ENCODE measurements at places on chromosomes 3 and 15.

DNA sequence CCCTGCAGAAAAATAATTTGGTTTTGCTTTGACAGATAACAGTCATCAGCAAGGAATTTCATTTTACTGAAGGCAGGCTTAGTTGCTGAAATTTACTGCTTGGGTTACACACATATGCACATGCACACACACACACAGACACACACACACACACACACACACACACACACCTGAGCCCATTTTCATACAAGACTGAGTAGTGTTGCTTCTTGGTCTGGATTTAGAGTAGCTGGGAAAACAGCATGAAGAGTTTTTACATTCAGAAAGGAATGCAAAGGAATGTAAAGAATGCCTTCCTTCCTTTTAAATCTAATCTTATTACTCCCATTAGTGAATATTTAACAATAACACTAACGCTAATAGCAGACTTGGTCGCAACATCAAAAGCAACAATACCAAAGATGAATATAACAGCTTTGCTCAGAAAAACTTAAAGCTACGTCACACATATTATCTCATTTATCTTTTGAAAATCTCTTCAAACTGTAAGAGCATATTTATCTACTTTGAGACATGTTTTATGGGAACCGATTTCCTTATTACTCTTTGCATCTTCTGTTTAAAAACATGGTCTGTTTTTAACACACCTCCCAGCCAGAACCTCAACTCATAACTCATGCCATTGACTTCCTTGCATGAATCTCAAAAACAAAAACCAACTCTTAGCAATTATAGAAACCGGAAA lies 32.5 kb downstream of the RFTN1 start:
- DNase-seq = no peak
- no peaks in the 10 kb centered on the region for H3K27me3 ChIP-seq
- peaks cover 87% of the 10 kb centered on the region for H3K4me1 ChIP-seq
- peak overlapping the region; percentile 75 for H3K4me3 ChIP-seq
- peak overlapping the region; percentile 93 for H3K27ac ChIP-seq

GRCh38 chr15:61393949-61394348 lies 164.8 kb upstream of the RORA start:
- no peak overlapping the region for H3K27ac ChIP-seq
- no peaks in the 10 kb centered on the region for H3K27me3 ChIP-seq
- H3K4me1 ChIP-seq = no peaks in the 10 kb centered on the region
- no peaks in the 10 kb centered on the region for H3K36me3 ChIP-seq

GRCh38 chr3:12983319-12983718 lies 89.9 kb downstream of the IQSEC1 start:
- DNase-seq = no peak
- H3K27me3 ChIP-seq = no peaks in the 10 kb centered on the region
- peak overlapping the region; percentile 91 for H3K27ac ChIP-seq
- peak overlapping the region; percentile 28 for H3K4me3 ChIP-seq
- peaks cover 32% of the 10 kb centered on the region for H3K36me3 ChIP-seq
- H3K4me1 ChIP-seq = peaks cover 87% of the 10 kb centered on the region

DNA sequence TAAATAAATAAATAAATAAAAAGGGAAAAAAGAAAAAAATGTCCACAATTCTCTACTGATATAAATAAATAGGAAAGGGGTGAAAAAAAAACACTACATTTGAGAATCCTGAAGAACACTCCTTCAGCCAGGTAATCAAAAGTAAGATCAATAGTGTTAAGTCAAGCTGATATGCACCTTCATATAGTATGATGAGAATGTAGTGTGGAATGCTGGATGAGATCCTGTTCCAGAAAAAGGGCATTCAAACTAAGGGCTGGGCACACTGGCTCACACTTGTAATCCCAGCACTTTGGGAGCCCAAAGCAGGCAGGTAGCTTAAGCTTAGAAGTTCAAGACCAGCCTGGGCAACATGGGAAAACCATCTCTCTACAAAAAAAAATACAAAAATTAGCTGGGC lies 5.1 kb upstream of the VPS18 start:
- DNase-seq = no peak
- H3K27me3 ChIP-seq = peaks cover 6% of the 10 kb centered on the region
- H3K4me1 ChIP-seq = peaks cover 22% of the 10 kb centered on the region
- H3K4me3 ChIP-seq = no peak overlapping the region

GRCh38 chr15:91422797-91423196 lies 322.7 kb downstream of the SV2B start:
- H3K4me3 ChIP-seq = no peak overlapping the region
- peaks cover 17% of the 10 kb centered on the region for H3K27me3 ChIP-seq
- DNase-seq = no peak
- H3K4me1 ChIP-seq = no peaks in the 10 kb centered on the region

DNA sequence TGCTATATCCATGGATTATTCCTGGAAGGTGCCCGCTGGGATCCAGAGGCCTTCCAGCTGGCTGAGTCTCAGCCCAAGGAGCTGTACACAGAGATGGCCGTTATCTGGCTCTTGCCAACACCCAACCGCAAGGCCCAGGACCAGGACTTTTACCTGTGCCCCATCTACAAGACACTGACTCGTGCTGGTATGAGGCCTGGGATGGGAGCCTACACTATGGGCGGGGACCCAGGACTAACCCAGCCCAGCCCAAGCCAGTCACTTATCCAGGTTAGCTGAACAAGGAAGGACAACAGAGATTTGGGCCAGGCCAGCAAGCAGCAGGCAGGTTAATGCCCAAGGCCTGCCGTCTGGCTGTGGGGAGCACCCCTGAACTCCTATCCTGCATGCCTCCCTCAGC lies 45.3 kb downstream of the SEMA3G start:
- no peaks in the 10 kb centered on the region for H3K4me1 ChIP-seq
- no peak overlapping the region for H3K27ac ChIP-seq
- DNase-seq = no peak
- H3K4me3 ChIP-seq = no peak overlapping the region

- peaks cover 5% of the 10 kb centered on the region for H3K4me1 ChIP-seq
- H3K4me3 ChIP-seq = no peak overlapping the region
- no peaks in the 10 kb centered on the region for H3K27me3 ChIP-seq
- no peak overlapping the region for H3K27ac ChIP-seq
Observed at GRCh38 chr3:36443028-36443686, 62.9 kb downstream of the STAC start.

GRCh38 chr3:22981861-22982260 lies 221.3 kb upstream of the UBE2E2 start:
- no peak overlapping the region for H3K27ac ChIP-seq
- H3K36me3 ChIP-seq = no peaks in the 10 kb centered on the region
- peaks cover 20% of the 10 kb centered on the region for H3K4me1 ChIP-seq
- no peaks in the 10 kb centered on the region for H3K27me3 ChIP-seq
- no peak overlapping the region for H3K4me3 ChIP-seq

GRCh38 chr3:185340751-185341150 lies 22.2 kb upstream of the MAP3K13 start:
- no peak overlapping the region for H3K4me3 ChIP-seq
- H3K36me3 ChIP-seq = no peaks in the 10 kb centered on the region
- no peak for DNase-seq
- H3K27ac ChIP-seq = no peak overlapping the region
- H3K27me3 ChIP-seq = no peaks in the 10 kb centered on the region
- peaks cover 7% of the 10 kb centered on the region for H3K4me1 ChIP-seq

DNA sequence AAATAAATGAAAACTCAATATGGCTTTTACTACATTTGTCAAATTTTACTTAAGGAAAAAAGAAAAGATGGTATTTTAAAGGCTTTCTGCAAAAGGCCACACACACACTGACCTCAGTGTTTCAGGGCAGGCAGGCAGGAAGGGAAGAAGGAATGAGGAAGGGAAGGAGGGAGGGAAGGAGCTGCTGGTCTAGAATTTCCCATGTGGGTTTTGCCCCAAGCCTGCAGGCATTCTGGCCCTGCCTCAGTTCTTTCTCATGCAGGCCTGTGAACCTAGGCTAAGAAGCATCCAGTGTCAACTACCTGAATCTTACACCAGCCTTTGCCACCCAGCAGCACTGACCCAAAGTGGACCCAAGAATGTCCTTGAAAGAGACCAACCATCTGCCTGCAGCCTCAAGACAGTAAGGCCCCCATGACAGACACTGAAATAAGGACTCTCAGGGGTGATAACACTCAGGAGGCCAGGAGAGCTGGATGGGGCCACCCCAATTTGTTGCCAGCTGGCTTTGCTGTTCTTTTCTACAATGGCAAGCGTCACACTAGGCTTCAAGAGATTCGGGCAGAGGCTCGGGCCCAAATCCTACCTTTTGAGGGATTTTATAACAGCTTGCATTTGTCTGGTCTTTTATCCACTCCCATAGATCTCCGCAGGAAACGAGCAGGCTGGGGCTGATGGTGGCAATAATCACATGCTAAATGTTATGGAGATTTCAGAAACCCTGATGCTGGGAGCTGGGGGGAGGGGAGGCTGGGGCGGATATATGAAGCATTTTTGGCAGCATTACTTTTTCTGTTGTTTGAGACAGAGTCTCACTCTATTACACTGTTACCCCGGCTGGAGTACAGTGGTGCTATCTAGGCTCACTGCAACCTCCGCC lies 51.4 kb downstream of the XXYLT1 start:
- no peak overlapping the region for H3K4me3 ChIP-seq
- H3K27ac ChIP-seq = peak overlapping the region; percentile 33
- no peaks in the 10 kb centered on the region for H3K4me1 ChIP-seq
- H3K27me3 ChIP-seq = no peaks in the 10 kb centered on the region
- DNase-seq = no peak

DNA sequence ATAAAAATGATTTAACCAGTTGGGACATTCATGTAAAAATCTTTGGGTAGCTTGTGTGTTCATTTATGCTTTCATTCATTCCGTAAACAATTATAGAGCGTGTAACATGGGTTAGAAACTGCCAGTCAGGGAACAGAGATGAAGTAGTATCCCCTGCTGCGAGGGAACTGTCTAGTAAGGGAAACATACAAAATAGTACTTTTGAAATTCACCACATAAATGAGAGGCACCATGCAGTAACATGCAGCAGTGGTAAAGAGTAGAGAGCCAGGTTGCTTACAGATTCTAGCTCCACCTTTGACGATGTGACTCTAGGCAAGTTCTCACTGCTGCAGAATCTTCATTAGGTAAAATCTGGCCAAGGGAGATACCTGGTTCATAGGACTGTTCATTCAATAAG lies 938 bp downstream of the DZIP3 start:
- peaks cover 18% of the 10 kb centered on the region for H3K4me1 ChIP-seq
- peak overlapping the region; percentile 99 for H3K27ac ChIP-seq
- peaks cover 4% of the 10 kb centered on the region for H3K36me3 ChIP-seq
- no peak for DNase-seq

GRCh38 chr3:143081844-143082778 lies 37.5 kb upstream of the CHST2 start:
- H3K36me3 ChIP-seq = no peaks in the 10 kb centered on the region
- peak overlapping the region; percentile 92 for H3K27ac ChIP-seq
- peaks cover 26% of the 10 kb centered on the region for H3K4me1 ChIP-seq

DNA sequence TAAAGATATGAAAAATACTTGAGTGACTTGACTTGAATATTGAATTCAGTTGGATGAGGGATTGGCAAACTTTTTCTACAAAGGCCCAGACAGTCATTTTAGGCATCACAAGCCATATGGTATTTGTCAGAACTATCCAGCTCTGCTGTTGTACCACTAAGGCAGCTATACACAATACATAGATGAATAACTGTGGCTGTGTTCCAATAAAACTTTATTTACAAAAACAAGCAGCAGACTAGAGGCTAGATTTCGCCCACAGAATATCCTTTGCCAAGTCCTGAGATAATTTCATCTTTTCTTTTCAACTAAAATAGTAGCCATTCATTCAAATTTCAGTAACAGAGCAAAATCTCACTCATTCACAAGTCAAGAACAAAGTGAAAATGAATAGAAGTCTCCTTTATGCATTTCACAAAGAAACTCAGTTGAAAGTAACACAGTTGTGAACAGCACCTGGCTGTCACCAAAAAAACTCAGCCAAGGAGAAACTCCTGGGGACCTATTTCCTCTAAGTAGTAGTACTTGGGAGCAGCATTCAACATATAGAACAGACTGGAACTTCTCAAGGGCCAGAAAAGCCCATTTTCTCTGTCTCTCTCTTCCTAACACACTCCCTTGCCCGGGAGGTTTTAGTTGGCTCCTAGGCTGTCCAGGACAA lies 56.3 kb downstream of the OSBPL10 start:
- H3K4me1 ChIP-seq = peaks cover 79% of the 10 kb centered on the region
- H3K36me3 ChIP-seq = peaks cover 36% of the 10 kb centered on the region
- DNase-seq = no peak
- H3K27ac ChIP-seq = peak overlapping the region; percentile 70
- H3K27me3 ChIP-seq = no peaks in the 10 kb centered on the region
- peak overlapping the region; percentile 60 for H3K4me3 ChIP-seq

DNA sequence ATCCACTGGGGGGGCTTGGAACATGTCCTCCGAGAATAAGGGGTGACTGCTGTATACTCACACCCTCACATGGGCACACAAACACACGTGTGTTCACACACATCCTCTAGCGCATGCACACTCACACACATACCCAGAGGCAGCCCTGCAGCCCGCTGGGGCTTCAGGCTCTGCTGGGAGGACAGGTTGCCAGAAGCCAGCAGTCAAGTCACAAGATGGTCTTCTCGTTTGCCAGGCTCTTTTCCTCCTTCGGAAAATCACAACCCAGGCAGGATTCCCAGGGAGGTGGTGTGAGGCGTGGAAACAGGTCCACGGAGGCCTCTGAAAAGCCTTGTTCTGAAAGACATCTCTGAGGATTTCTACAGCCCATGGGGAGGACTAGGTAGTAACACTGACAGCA lies 26.8 kb downstream of the MEGF11 start:
- peaks cover 12% of the 10 kb centered on the region for H3K27me3 ChIP-seq
- DNase-seq = no peak
- peaks cover 2% of the 10 kb centered on the region for H3K4me1 ChIP-seq
- H3K27ac ChIP-seq = no peak overlapping the region
- H3K4me3 ChIP-seq = no peak overlapping the region

DNA sequence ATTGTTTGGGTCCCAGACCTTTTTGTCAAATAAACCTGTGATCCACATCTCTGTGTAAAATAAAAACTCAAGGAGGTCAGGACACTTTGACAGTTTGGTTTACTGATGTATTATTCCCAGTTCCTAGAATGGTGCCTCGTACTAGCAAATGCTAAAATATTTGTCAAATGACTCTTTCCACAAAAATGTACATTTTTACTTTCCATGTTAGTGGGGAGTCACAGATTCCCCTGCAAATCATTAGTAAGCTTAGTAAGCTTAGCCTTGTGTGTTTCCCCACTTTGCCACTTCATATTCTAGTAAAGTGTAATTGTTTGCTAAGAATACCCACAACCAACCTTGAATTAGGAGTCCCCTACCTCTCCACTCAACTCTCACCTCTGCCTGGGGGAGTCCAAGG lies 2.4 kb upstream of the MAGI1 start:
- no peak overlapping the region for H3K4me3 ChIP-seq
- peaks cover 12% of the 10 kb centered on the region for H3K4me1 ChIP-seq
- no peaks in the 10 kb centered on the region for H3K36me3 ChIP-seq

GRCh38 chr15:93865586-93865985 lies 365.8 kb upstream of the MCTP2 start:
- DNase-seq = no peak
- H3K27me3 ChIP-seq = no peaks in the 10 kb centered on the region
- H3K27ac ChIP-seq = no peak overlapping the region
- no peak overlapping the region for H3K4me3 ChIP-seq
- no peaks in the 10 kb centered on the region for H3K36me3 ChIP-seq

GRCh38 chr15:79778378-79778990 lies 118.3 kb downstream of the MTHFS start:
- H3K4me1 ChIP-seq = no peaks in the 10 kb centered on the region
- DNase-seq = no peak
- no peak overlapping the region for H3K4me3 ChIP-seq
- peaks cover 25% of the 10 kb centered on the region for H3K27me3 ChIP-seq
- H3K36me3 ChIP-seq = peaks cover 4% of the 10 kb centered on the region
